ENCODE measurements at places on chromosomes 11 and 22. TPM values are rescaled to one million over a fixed set of nuclear protein-coding genes. Genes with fewer than 3 reads are reported as not detected.
A peak's percentile ranks its signal among the peaks of the same experiment; 100 is the strongest.

Gene FOLR3
- not detected for total RNA-seq

Gene SLC22A9
- not detected for total RNA-seq

- no peak for DNase-seq
- H3K36me3 ChIP-seq, result no peaks in the 10 kb centered on the region
- H3K27ac ChIP-seq, result no peak overlapping the region
- no peaks in the 10 kb centered on the region for H3K27me3 ChIP-seq
- no peaks in the 10 kb centered on the region for H3K4me1 ChIP-seq
- no peak overlapping the region for H3K4me3 ChIP-seq
Observed at GRCh38 chr11:130999086-130999485, 82.8 kb upstream of the SNX19 start.

- DNase-seq, result peak; percentile 92
- no peaks in the 10 kb centered on the region for H3K27me3 ChIP-seq
- H3K4me3 ChIP-seq, result peak overlapping the region; percentile 52
- no peaks in the 10 kb centered on the region for H3K36me3 ChIP-seq
Observed at GRCh38 chr11:10302744-10303557, 1.9 kb upstream of the ADM start.

- H3K27me3 ChIP-seq, result no peaks in the 10 kb centered on the region
- DNase-seq, result no peak
- no peaks in the 10 kb centered on the region for H3K36me3 ChIP-seq
- no peak overlapping the region for H3K27ac ChIP-seq
- no peaks in the 10 kb centered on the region for H3K4me1 ChIP-seq
Observed at GRCh38 chr11:76251576-76251975, 45.3 kb upstream of the WNT11 start.

Gene ST14
- 0.78 TPM for total RNA-seq

Gene CRACR2B
- total RNA-seq, result 5.1 TPM

Gene A4GALT
- 4.4 TPM for total RNA-seq

Gene ZNF215
- 1.6 TPM for total RNA-seq

- H3K27ac ChIP-seq, result no peak overlapping the region
- H3K27me3 ChIP-seq, result no peaks in the 10 kb centered on the region
- no peaks in the 10 kb centered on the region for H3K36me3 ChIP-seq
- H3K4me1 ChIP-seq, result no peaks in the 10 kb centered on the region
Observed at GRCh38 chr11:2248762-2249161, 21.6 kb downstream of the ASCL2 start.

GRCh38 chr11:70566768-70567530, 168.6 kb downstream of the CTTN start:
- no peak overlapping the region for H3K27ac ChIP-seq
- DNase-seq, result no peak
- no peak overlapping the region for H3K4me3 ChIP-seq
- no peaks in the 10 kb centered on the region for H3K36me3 ChIP-seq
- H3K27me3 ChIP-seq, result no peaks in the 10 kb centered on the region

GRCh38 chr22:42974223-42974622, 40.7 kb downstream of the PACSIN2 start:
- no peak overlapping the region for H3K4me3 ChIP-seq
- DNase-seq, result no peak
- no peaks in the 10 kb centered on the region for H3K36me3 ChIP-seq
- H3K4me1 ChIP-seq, result peaks cover 12% of the 10 kb centered on the region
- no peak overlapping the region for H3K27ac ChIP-seq
- no peaks in the 10 kb centered on the region for H3K27me3 ChIP-seq

- H3K27ac ChIP-seq, result no peak overlapping the region
- DNase-seq, result no peak
Observed at GRCh38 chr11:102926517-102926916, 29.0 kb downstream of the MMP13 start.

DNA sequence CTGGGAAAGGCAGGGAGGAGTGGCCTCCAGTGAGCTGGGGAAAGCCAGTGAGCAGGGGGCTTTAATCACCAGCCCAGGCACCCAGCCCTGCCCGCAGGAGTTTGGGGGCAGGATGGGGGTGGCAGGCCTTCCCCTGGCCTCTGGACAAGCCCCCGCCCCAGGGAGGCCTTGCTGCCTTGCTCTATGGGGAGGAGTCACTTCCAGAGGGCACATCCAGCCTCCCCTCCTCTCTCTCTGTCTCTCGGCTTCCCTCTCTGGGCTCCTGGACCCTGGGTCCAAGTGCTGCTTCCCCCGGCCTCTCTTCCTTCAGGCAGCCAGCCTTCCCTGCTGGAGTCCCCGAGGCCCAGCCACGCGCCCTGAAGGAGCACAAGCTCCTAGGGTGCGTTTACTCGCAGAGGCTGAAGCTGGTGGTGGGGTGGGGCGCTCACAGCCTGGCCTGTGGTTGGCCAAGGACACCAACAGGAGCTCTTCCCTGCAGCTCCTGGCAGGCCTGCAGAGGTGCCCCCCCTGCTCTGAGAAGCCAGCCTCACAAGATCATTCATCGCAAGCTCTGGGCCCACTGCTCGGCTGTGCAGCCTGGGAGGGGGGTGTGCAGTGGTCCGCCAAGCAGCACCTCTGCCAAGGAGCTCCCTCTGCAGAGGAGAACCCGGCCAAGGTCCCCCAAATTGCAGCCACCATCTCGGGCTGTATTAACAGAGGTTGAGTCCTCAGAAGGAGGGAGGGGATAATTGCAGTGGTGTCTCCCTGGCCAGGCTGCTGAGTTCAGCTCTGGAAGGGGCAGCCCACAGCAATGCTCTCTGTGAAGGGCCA, 25.4 kb downstream of the OSBPL5 start:
- no peak overlapping the region for H3K27ac ChIP-seq
- no peak overlapping the region for H3K4me3 ChIP-seq
- no peak for DNase-seq
- no peaks in the 10 kb centered on the region for H3K27me3 ChIP-seq
- H3K4me1 ChIP-seq, result peaks cover 15% of the 10 kb centered on the region

- no peaks in the 10 kb centered on the region for H3K36me3 ChIP-seq
- H3K27me3 ChIP-seq, result no peaks in the 10 kb centered on the region
- no peak overlapping the region for H3K4me3 ChIP-seq
- no peak for DNase-seq
Observed at GRCh38 chr11:123582992-123583504, 71.4 kb downstream of the SCN3B start.

DNA sequence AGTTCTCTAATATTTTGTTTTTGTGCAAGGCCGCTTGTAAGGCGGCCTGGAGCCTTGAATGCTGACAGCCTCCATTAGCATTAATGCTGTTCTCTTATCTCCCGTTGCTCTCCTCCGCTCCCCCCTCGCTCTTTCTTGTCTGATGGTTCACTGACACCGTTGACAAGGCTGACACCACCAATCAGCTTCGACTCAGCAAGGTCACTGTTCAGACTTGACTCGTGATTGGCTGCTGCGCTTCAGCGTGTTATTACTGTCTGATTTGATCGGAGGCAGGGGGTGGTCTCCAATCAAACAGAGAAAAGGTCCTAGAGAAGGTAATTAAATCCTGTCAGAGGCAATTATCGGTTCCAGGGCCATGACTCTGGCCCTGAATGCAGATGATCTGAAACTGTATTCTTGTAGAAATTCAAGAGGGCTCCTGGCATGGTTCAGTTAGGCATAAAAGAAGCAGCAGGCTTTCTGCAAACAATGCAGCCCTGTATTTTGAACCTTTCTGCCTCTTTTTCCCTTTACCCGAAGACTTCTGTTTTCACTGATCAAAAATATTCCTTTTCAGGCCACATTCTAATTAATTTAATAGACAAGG, 49.3 kb upstream of the MPPED2 start:
- no peak for DNase-seq
- no peak overlapping the region for H3K4me3 ChIP-seq
- no peaks in the 10 kb centered on the region for H3K36me3 ChIP-seq

GRCh38 chr11:71491531-71491930, 35.5 kb upstream of the KRTAP5-7 start:
- H3K4me3 ChIP-seq, result no peak overlapping the region
- DNase-seq, result no peak
- H3K36me3 ChIP-seq, result no peaks in the 10 kb centered on the region
- no peak overlapping the region for H3K27ac ChIP-seq
- H3K4me1 ChIP-seq, result peaks cover 13% of the 10 kb centered on the region

Gene TPCN2
- 23.3 TPM for total RNA-seq

DNA sequence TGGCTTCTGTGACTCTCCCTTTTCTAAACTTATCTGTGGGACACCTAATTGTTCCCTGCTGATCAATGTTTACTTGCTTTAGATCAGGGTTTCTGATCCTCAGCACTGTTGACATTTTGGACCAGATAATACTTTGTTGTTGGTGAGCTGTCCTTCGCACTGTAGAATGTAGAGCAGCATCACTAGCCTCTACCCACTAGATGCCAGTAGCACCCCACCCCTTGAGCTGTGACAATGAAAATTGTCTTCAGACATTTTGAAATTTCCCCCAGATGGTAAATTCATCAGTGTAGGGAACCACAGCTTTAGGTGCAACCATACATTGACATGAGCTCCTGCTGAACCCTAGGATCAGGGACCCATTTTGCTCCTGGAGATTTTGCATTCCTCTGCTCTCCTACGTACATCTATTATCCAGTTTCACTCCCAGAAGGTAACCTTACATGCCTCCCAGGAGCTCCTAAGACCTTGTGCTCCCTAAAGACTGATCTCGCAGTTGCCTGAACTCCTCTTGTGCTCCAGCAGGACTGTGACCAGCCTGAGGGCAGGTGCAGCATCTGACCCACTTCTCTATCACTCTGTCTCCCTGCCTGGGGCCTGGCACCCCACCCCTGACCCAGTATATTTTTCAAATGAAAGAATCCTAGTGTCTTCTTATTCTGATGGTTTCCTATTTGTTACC, 107.8 kb downstream of the FAR1 start:
- no peak overlapping the region for H3K4me3 ChIP-seq
- DNase-seq, result no peak
- no peaks in the 10 kb centered on the region for H3K27me3 ChIP-seq

DNA sequence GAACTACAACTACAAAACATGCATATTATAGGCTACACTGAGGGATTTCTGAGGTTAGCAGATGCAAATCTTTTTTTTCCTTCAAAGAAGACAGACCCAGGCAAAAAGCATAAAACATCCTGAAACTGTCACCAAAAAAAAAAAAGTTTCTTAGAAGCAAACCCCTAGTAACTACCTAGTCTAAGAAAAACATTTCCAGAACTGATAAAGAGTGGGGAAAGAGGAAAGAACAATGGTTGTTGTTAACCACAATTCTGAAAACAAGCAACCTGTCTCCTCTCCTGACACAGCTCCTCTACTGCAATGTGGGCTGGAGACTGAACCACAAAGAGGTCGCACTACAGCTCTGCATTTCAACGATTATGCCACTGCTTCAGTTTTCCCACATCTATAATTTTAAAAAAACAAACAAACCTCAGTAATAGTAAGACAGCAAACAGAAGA, 15.0 kb downstream of the DENND5A start:
- no peaks in the 10 kb centered on the region for H3K4me1 ChIP-seq
- no peaks in the 10 kb centered on the region for H3K36me3 ChIP-seq
- no peak overlapping the region for H3K27ac ChIP-seq
- H3K27me3 ChIP-seq, result no peaks in the 10 kb centered on the region
- no peak overlapping the region for H3K4me3 ChIP-seq
- no peak for DNase-seq

DNA sequence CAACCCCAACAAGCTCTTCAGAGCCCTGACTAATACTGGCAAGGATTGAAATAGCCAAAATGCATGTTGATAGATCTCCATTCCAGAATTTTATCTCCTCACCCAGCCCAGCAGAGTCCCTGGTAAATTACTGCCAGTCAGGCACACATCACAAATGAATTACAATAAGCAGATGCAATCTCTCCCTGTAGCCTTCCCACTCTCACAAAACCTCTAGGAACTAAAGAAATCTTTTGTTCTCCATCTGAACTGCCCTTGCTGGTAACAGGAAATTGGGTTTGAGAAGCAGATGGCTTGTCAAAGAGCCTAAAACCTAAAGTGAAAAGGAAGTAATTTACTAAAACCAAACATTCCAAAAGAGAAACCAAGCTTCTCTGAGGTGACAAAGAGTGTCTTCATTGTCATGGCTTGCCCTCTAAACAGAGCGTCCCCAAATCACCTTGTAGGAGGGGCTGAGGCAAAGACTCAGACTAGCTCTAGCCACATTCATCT, 59.5 kb downstream of the FAM168A start:
- H3K27ac ChIP-seq, result no peak overlapping the region
- peaks cover 2% of the 10 kb centered on the region for H3K4me1 ChIP-seq
- H3K27me3 ChIP-seq, result no peaks in the 10 kb centered on the region
- DNase-seq, result no peak
- H3K36me3 ChIP-seq, result no peaks in the 10 kb centered on the region

Gene CYTH4
- 5.3 TPM for total RNA-seq

DNA sequence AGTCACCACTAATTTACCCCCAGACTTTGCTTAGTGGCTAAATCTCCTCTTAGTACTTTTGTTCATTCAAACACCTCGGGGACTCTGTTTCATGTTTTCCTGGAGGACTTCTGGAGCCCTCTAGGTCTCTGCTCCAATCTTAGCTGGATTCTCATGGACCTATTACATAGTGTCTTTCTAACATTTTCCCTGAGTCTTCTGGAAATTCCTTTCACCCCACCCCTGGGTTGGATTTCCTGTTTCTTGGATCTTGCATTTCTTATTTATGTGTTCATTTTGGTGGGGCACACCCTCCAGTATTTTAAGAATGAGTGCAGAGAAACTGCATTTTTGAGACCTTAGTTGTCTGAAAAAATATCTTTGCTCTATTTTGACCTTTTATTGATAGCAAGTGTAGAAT, 220.1 kb downstream of the BLID start:
- H3K27me3 ChIP-seq, result no peaks in the 10 kb centered on the region
- H3K36me3 ChIP-seq, result no peaks in the 10 kb centered on the region
- no peak overlapping the region for H3K27ac ChIP-seq
- H3K4me3 ChIP-seq, result no peak overlapping the region
- DNase-seq, result no peak
- peaks cover 4% of the 10 kb centered on the region for H3K4me1 ChIP-seq

- H3K27ac ChIP-seq, result no peak overlapping the region
- no peak overlapping the region for H3K4me3 ChIP-seq
- DNase-seq, result no peak
Observed at GRCh38 chr22:19568337-19569275, 44.4 kb upstream of the CLDN5 start.

DNA sequence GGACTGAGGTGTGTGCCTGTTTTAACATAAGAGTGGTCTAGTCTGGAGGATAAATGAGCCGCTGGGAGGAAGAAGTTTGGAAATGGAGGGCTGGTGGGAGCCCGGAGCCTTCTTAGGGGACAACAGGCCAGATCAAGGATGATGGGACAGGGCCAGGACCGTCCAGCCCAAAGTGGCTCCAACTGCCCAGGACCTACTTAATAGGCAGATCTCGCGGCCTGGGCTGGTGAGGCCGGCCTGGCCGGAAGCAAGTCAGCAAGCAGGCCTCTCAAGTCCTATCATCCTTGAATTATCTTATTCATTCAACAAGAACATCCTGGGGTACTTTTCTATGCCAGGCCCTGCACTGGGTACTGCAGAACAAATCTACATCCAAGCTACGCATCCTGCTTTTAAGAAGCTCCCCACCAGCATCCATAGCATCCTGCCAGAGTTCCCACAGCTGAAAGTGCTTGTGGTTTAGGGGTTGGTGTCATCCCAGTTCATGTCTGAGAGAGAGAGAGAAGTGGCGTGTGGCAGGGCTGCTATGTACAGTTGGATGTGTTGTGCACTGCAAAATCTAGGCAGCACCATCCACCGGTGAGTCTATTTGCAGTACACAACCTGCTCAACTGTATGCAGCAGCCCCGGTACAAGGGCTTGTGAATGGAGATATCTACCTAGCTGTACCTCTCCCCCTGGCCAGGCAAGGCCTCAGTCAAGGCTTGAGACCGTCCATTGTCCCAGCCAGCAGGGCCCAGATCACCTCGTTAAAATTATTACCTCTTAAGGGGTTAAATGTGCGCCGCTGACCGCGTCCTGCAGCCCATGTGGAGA, 82.1 kb downstream of the FBLN1 start:
- H3K4me1 ChIP-seq, result no peaks in the 10 kb centered on the region
- H3K27ac ChIP-seq, result no peak overlapping the region
- H3K36me3 ChIP-seq, result no peaks in the 10 kb centered on the region
- H3K4me3 ChIP-seq, result no peak overlapping the region
- H3K27me3 ChIP-seq, result no peaks in the 10 kb centered on the region

Gene PITPNM1
- 15.1 TPM for total RNA-seq
